ENCODE measurements at places on chromosomes 12 and 14.

- H3K4me1 ChIP-seq, result no peaks in the 10 kb centered on the region
- no peak overlapping the region for H3K4me3 ChIP-seq
- no peak overlapping the region for H3K27ac ChIP-seq
- H3K27me3 ChIP-seq, result peaks cover 16% of the 10 kb centered on the region
Measured at GRCh38 chr12:124655048-124655697, 87.8 kb upstream of the NCOR2 start.

GRCh38 chr14:89095036-89095435, 270.6 kb downstream of the TTC8 start:
- H3K36me3 ChIP-seq, result no peaks in the 10 kb centered on the region
- DNase-seq, result no peak
- H3K27ac ChIP-seq, result no peak overlapping the region
- H3K4me1 ChIP-seq, result no peaks in the 10 kb centered on the region

DNA sequence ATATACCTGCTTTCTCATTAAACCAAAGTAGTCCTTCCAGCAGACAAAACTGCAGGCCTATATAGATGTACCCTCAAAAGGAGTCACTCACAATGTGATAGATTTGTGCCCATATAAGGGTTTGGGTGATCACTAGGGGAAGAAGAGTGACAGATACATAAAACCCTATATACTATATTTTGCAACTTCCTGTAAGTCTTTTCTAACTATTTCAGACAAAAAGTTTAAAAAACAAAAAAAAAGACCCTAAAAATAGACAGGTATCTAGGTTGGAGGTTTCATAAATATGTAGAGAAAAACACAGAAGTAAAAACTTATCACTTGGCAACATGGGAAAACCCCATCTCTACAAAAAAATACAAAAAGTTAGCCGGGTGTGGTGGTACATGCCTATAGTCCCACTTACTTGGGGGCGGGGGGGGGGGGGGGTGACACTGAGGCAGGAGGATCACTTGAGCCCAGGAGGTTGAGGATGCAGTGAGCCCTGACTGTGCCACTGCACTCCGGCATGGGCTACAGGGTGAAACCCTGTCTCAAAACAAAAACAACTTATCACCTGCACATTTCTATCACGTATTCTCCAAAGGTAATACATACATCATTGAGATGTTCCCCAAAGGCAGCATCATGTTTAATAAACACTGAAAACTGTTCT, 2.9 kb downstream of the VCPKMT start:
- peak overlapping the region; percentile 23 for H3K27ac ChIP-seq
- H3K36me3 ChIP-seq, result peaks cover 51% of the 10 kb centered on the region
- no peaks in the 10 kb centered on the region for H3K27me3 ChIP-seq
- peaks cover 59% of the 10 kb centered on the region for H3K4me1 ChIP-seq

DNA sequence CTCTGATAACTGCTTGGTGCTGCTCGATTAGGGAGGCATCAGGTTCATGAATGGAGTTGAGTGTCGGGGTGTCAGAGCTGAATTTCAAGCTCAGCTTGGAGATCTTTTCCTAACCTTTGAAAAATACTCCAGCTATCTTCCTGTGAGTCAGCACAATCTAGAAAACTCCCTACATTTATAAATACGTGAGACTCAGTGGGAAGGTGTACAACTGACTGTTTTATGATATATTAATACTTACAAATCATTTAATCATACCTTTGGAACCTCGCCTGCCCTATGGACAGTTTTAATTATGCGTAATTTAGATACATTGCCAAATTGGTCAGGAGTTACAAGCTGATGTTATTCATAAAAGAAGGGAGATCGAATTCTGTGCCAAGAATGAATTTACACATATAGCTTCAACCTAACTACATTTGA, 961 bp downstream of the CMAS start:
- H3K27me3 ChIP-seq, result no peaks in the 10 kb centered on the region
- DNase-seq, result no peak
- H3K4me1 ChIP-seq, result peaks cover 39% of the 10 kb centered on the region
- peaks cover 8% of the 10 kb centered on the region for H3K36me3 ChIP-seq
- peak overlapping the region; percentile 93 for H3K4me3 ChIP-seq
- H3K27ac ChIP-seq, result peak overlapping the region; percentile 79

- H3K27me3 ChIP-seq, result peaks cover 10% of the 10 kb centered on the region
- H3K4me3 ChIP-seq, result no peak overlapping the region
- H3K4me1 ChIP-seq, result peaks cover 77% of the 10 kb centered on the region
Measured at GRCh38 chr12:10719482-10719881, 3.6 kb downstream of the YBX3 start.

DNA sequence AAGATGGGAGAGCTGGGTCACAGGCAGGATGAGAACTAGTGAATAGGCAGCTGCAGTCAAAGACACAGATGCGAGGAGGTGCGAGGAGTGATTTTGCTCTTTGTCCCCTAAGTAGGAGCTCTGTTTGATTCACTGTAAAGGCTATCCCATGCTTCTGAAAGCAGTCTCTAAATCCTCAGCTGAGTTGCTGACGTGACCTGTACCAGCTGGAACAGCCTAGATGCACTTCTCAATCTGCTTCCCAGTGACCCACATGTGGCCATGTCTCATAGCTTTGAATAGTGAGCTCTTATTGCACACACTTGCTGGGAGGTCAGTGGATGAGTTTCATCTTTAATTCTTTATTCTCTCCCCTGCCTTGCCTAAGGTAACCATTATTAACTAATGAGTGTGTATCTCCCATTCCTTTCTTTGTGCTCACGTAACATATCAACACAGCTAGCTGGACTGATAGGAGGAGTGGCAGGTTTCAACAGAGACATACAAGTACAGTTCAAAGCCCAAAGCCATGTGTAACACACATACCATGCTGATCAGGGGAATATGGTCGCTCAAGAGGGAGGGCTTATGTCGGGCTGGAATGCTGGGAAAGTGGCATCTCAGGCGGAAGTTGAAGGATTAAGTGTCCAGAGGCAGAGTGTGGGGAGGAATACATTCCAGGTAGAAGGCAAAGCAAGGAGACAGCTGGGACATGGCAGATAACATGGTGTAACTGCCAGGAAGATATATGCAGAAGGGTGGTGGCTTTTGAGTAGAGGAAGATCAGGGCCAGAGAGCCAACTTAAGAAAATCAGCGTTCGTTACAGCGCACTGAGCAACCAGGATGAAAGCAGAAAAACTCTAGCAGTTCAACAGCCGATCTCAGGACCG, 15.4 kb upstream of the YY1 start:
- H3K4me1 ChIP-seq, result peaks cover 8% of the 10 kb centered on the region
- peak overlapping the region; percentile 51 for H3K4me3 ChIP-seq
- no peaks in the 10 kb centered on the region for H3K36me3 ChIP-seq
- DNase-seq, result no peak
- peak overlapping the region; percentile 84 for H3K27ac ChIP-seq
